ENCODE measurements at places on chromosomes 5 and 9.

GRCh38 chr5:179509845-179510244 lies 40.5 kb upstream of the RUFY1 start:
- DNase-seq: no peak

DNA sequence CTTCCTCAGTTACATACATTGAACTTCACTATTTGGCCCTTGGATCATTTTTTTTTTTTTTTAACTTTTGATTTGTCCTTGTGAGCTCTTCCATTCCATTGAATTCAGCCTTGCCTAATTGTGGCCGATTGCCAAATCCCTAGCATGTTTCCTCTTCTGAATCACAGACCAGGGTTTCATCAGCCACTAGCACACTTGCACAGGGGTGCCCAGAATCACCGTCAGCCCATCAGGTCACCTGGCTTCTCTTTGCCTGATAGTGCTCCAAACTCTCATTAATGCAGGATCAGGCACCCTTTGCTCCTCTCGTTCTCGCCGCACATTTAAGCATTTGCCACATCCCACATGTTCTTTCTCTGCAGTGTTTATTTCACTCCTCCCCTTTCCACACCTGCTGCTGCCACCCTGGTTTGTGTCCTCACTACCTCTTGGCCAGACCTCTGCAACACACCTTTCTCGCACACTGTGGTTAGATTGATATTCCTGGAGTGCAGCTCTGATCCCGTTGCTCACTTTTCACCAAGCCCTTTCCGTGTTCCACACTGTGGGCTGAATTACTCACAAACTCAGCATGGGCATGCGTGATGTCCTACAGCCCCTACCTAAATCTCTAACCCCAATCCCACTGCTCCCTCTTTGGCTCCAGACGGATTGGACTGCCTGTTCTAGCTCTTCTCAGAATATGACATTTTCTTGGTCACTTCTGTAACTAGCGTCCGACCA lies 9.8 kb downstream of the PIK3R1 start:
- no peak for DNase-seq

- no peak for DNase-seq
Measured at GRCh38 chr5:153523211-153523610, 32.7 kb downstream of the GRIA1 start.

GRCh38 chr9:129081388-129081904 lies 535 bp downstream of the DOLPP1 start:
- no peak for DNase-seq
